Dorsolateral prefrontal cortex (tissue), 122 donors: ENCODE measurements at places on chromosomes 6 and 20. TPM values are rescaled to one million over a fixed set of nuclear protein-coding genes. Genes with fewer than 3 reads are reported as not detected.

DNA sequence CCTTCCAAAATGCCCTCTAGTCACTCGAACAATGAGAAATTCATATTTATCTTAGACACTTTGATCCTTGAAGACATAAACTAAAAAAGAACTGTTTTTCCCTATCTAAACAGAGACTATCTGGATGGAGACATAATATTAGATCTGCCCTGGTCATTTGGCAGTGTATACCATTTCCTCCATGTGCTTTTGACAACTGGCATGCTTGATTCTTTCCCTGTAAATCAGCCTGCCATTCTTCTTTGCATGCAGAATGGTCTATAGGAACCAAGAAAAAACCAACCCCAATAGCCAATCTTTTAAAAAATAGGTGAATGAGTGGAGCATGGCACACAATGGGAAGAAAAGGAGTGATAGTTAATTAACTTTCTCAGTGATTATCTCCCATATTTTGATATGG, 93.8 kb downstream of the OPN5 start:
- DNase-seq = no peak

GRCh38 chr6:492816-493414, 101.4 kb downstream of the IRF4 start:
- no peak for DNase-seq

DNA sequence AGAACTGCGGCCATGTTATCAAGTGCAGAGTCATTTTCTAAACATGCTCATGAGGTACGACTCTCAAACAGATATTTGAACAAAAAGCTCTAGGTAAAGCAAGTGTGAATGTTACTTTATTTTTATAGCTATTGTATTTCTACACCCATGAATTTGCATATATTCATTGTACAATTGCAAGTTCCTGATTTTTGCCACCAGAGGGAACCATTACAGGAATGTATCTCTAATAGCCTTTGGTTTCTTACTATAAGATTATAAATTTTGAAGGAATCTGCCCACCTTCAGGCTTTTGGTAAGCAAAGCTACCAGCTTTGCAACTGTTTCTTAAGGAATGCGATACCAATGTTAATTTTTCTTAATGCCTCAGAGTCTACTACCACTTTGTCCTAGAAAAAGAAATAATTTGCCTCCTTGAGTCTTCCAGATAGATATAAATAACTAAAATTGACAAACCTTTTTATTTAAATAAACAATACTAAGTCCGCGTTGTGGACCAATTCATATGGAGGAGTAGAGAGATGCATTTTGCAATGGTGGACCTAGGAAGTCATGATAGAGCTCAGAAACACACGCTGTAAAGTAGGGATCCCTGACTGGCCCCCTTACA, 125.4 kb upstream of the SAMD5 start:
- DNase-seq = no peak

DNA sequence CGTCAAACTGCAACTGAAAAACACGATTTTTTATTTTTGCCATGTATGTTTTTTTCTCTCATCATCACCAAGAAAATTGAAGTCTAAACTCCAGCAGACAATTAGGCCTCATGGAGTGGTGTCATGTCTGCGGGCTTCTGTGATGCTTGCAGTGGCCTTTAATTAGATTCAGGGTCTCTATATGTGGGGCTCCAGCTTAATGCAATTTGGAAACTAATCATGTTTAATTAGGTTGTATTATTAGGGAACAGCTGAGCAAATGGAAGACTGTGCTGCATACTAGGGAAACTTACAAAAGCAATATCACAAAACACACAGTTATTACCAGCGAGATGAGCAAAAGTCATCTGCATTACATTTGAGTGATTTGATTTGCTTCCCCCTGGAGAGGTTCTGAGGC, 132.9 kb upstream of the PMEPA1 start:
- no peak for DNase-seq

GRCh38 chr6:148311966-148312669, 30.5 kb upstream of the SASH1 start:
- DNase-seq = no peak

- DNase-seq = no peak
Measured at GRCh38 chr6:166153966-166154365, 13.7 kb downstream of the TBXT start.

DNA sequence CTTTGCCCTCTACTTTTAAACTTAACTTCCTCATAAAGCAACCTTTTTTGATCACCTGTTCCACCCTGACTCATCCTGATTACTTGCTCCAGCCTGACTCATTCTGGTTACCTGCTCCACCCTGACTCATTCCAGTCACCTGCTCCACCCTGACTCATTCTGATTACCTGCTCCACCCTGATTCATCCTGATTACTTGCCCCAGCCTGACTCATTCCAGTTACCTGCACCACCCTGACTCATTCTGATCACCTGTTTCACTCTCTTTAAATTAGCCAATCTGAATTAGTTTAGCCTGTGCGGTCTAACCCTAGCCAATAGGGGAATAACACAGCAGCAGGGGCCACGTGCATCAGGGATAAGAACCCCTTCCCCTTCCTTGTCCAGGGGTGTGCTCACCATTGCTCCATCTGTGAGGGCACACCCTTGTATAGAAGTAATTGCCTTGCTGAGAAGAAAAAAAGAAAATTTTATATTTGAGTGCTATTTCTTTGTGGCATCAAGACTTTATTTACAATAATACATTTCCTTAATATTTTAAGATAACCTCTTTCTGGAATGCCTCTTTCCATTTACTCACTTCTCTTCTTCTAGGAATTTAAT, 17.9 kb downstream of the HLA-G start:
- DNase-seq = no peak

DNA sequence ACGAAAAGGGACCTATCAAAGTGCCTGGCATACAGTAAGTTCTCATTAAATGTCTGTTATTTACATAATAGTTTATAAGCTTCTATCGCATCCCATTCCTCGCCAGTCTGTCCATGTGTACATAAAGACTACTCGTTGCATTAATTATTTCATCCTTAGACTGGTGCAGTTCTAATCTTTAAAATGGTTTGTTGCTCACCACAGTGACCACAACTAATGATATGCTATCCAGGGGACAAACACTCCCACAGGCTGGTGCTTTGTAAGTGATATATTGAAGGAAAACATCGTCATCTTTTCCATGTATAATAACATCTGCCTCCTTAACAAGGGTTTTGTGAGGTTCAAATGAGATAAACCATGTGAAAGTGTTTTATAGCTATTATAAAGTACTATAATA, 39.0 kb upstream of the HBS1L start:
- no peak for DNase-seq

GRCh38 chr6:158063736-158064135, 82.1 kb downstream of the SYNJ2 start:
- no peak for DNase-seq

DNA sequence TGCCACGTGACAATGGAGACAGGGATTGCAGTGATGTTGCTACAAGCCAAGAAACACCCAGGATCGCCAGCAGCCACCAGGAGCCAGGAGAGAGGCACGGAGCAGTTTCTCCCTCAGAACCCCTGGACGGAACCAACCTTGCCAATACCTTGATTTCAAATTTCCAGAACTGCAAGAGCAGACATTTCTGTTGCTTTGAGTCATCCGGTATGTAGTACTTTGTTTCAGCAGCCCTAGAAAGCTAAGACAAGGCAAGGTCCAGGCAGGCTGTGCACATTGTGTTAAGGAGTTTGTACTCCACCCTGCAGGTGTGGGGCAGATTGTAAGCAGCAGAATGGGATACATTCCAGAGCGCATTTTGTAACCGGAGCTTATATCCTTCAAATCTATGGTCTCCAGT, 48.3 kb downstream of the TRERF1 start:
- DNase-seq = no peak

GRCh38 chr20:23039136-23039875, 4.2 kb downstream of the SSTR4 start:
- DNase-seq = no peak

DNA sequence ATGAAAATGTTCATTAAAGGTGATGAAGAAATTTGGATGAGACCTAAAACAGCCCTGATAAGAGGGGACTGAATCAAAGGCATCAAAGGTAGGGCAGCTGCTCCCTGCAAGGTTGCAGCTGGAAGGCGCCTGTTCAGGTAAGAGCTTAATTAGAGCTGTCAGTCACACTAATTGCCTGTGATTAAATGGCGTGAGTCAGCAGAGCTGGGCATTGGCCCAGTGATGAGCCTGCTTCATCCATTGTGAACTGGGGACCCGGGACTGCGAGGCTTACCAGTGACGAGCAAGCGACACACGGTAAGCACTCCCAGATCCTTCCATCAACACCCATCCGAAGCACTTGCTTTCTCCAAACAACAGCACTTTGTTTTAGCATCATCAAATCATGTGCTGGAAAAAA, 621.5 kb upstream of the CDH4 start:
- no peak for DNase-seq

DNA sequence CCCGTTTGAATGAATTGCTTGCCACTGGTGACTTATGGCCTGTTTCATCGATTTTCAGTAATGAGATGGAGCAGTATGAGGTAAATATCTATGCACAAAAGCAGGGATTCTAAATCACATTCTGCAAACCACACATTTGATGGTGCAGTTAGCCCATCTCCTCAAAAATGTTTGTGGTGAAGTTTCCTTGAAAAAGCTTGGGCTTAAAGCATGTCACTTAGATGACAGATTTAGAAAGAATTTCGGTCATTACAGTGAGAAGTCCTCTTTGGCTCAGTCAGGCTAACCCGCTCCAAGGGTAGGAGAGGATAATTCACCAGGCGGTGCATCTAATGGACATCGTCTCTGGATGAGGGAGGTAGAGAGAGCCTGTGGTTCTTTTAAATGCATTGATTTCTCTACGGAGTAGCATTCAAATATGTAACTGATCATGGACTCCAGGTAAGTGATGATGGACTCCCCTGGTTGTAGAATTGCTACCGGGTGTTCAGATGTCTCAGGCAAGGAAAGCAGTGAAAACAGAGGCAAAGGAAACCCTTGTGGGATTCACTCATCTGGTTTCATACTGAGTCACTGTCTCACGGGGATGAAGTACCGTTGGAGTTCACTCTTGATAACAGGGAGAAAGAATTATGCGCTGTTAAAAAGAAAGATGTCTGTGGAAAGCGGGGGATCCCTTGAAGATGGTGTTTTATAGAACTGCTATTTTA, 65.3 kb downstream of the AIG1 start:
- no peak for DNase-seq

- DNase-seq = no peak
Measured at GRCh38 chr6:104788400-104788799, 71.3 kb downstream of the HACE1 start.

GRCh38 chr6:137876547-137876946, 9.5 kb downstream of the TNFAIP3 start:
- DNase-seq = no peak

DNA sequence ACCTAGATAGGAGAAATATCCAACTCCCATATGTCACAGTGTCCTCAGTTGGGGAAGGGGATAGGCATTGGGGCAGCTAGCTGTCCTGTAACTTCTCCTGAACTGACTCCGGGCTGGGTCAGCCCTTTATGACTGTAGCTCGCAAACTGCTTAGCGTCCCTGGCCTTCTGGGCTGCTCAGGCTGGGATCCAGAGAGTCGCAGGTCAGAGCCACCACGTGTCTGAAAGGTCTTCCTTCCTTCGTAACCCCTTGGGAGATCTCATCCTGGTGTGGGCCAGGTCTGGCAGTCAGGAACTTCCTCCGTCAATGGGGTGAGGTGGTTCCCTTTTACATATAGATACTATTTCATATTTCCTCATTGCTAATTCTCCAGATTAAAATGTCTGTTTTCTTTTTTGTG, 28.8 kb upstream of the HINT3 start:
- DNase-seq = no peak

DNA sequence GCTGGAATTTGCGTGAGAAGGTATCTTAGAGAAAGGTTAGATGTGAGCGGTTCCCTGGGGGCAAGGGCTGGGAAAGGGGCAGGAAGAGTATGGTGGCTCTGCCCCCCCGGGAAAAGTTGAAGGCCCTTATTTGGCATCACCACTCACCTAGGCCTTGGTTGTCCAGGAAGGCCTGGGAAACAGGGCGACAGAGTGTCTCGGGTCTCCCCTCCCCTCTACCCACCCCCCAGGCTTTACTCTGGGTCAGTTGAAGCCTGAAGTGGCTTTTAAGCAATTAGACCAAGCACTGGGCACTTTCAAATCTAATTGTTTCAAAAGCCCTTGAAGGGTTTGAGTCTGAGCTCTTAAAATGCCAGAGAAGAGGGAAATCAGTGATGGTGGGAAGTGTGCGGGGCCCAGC, 30.2 kb upstream of the FOXP4 start:
- DNase-seq = no peak

DNA sequence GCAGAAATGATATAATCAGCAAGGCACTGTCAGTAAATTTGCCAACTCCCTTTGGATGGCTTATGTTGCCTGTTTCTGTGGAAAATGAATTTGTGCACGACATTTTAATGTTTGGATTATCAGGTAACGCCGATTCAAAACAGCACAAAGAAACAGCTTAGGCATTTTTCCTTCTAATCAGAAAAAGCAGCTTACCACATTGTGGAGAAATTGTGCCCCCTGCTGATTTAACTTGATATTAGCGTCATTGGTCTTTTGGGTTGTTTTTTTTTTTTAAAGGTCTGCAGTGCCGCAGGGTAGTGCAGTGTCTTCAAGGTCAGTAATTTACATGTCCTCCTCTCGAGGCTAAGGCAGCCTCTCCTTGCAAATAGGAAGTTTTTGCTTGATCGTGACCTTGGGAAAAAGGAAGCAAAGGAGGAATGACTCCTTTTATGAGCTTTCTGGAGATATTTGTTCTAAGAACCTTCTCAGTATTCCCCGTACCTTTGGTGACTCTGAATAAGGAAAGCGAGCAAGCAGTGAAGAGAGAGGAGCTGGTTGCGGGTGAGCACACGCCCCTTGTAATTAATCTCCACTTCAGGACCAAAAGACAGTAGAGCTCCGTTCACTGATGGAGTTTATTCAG, 79.1 kb downstream of the ELOVL4 start:
- DNase-seq = no peak

DNA sequence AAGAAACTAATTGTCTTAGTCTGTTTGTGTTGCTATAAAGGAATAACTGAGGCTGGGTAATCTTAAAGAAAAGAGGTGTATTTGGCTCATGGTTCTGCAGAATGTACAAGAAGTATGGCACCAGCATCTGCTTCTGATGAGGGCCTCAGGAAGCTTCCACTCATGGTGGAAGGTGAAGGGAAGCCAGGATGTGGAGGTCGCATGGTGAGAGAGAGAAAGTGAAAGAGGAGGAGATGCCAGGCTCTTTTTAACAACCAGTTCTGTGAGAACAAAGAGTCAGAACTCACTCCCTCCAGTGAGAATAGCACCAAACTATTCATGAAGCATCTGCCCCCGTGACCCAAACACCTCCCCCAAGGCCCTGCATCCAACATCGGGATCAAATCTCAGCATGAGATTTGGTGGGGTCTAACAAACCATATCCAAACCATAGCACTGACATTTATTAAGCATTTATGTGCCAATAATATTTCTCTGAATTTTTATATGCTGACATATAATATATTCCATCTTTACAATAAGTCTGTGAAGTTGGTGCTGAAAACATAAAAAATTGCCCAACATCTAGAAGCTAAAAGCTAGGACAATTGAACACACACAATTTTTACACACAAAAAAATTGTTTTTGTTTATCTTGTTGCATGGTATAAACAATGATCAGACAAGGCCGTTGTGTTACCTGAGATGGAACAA, 29.2 kb upstream of the BTN3A2 start:
- no peak for DNase-seq

- no peak for DNase-seq
Measured at GRCh38 chr6:45619211-45619760, 241.6 kb upstream of the SUPT3H start.

Gene PI3
- not detected for total RNA-seq

Gene CRIP3
- 17.6 TPM for total RNA-seq

Gene SLC35D3
- not detected for total RNA-seq

Gene PNISR
- total RNA-seq = 202 TPM

Gene LTA
- 0.36 TPM for total RNA-seq

Gene BIRC7
- total RNA-seq = not detected

Gene ZBTB46
- 12.5 TPM for total RNA-seq

Gene SPTLC3
- 3.5 TPM for total RNA-seq

Gene TAAR6
- total RNA-seq = not detected

Gene SNAP91
- total RNA-seq = 277 TPM

Gene BCL2L1
- 92.3 TPM for total RNA-seq
